ENCODE measurements at places on chromosomes 3 and 15.

DNA sequence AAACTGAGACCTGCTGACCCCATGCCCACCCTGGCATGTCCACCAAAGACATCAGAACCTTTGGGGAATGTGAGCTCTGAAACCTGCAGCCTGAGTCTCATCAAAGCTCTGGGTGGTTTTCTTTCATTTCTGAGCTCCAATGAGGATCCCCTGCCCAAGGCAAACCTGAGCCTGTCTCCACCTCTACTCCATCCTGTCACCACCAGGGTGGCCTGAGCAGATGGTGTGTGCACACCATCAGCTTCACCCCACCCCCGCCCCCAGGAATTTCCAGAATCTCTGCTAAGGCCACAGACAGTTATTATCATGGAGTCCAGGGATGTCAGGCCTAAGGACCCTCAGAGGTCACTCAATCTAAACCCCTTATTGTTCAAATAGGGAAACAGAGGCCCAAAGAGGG lies 1.3 kb downstream of the XIRP1 start:
- no peak for DNase-seq

DNA sequence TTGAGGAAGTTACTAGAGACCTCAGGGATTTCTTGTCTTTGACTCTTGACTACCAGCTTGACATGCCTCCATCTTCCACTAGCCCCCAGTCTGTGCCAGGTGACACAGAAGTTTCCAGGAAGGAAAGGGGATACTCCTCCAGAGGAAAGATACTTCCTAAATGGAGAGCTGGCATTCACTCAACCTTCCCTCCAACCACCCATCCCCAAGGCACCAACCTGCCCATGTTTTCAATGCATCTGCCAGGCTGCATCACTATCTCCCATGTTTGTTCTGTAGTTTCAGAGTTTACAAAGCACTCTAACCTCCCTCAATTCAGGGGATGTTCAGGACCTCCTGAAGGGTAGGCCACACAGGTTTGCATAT lies 198.4 kb upstream of the LPP start:
- DNase-seq, result no peak

DNA sequence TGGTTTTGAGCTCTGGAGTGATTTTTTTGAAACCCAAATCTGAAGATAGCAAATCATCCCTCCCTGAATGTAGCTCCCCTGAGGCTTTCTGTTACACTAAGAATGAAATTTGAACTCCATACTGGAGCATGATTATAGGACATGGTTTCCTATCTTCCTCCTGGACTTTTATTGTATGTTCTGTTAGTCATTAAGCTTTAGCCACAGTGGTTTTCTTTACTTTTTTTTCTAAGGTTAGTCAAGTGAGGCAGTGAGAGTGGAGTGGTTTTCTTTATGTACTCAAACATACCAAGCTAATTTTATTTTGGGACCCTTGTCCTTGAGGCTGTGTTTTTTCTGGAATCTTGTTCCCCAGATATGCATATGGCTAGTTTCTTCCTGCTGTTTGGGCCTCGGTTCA lies 55.2 kb upstream of the FRMD4B start:
- DNase-seq, result no peak

- no peak for DNase-seq
Observed at GRCh38 chr3:33791477-33792166, 6.8 kb upstream of the PDCD6IP start.

DNA sequence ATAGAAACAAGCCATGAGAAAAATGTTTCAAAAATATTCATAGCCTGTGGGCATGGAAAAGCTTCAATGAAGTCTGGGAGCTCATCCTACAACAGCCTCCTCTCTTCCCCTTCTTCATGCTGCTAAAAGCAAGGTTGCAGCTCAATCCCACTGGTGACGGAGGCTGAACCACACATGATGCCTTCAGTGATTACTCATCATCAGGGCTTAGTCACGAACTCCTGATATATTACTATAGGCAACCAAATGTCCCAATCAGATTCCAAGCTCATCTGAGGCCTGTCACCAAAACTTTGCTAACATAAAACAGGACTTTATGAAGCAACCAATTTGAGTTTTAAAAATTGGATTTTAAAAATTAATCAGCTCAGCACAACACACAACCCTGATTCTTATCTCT lies 24.0 kb upstream of the SLC24A5 start:
- DNase-seq, result peak; percentile 39

GRCh38 chr3:147297761-147298350 lies 108.5 kb downstream of the ZIC4 start:
- DNase-seq, result no peak

GRCh38 chr3:134665243-134665642 lies 14.4 kb upstream of the KY start:
- DNase-seq, result no peak

DNA sequence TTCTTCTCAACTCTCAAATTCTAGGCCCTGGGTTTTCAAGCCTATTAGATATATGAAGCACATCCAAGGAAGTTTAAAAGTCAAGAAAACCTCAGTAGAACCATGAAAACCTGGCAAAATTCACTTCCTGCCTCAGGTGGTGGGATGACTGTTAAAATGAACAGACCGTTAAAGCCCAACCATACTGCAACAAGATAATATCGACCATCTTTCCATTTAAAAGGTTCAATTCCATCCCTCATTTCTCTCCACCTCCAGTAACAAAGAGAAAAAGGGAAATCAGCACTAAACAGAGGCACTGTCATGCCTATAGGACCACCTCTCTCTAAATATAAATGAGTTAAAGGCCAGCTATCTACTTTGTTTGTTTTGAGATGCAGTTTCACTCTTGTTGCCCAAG lies 31.2 kb downstream of the EDC3 start:
- no peak for DNase-seq

- DNase-seq, result no peak
Observed at GRCh38 chr3:26683902-26684301, 61.3 kb downstream of the LRRC3B start.

GRCh38 chr15:70149667-70150404 lies 52.1 kb upstream of the TLE3 start:
- DNase-seq, result no peak

- DNase-seq, result no peak
Observed at GRCh38 chr15:22933641-22934061, 46.5 kb downstream of the CYFIP1 start.

GRCh38 chr3:77041811-77042210 lies 1.9 kb downstream of the ROBO2 start:
- no peak for DNase-seq

- DNase-seq, result no peak
Observed at GRCh38 chr15:99719096-99719541, 14.1 kb downstream of the LYSMD4 start.

GRCh38 chr3:111621535-111621934 lies 26.4 kb upstream of the ZBED2 start:
- no peak for DNase-seq

- no peak for DNase-seq
Observed at GRCh38 chr3:186453531-186453930, 90.6 kb downstream of the CRYGS start.

GRCh38 chr3:71681224-71681668 lies 44.0 kb downstream of the EIF4E3 start:
- no peak for DNase-seq

DNA sequence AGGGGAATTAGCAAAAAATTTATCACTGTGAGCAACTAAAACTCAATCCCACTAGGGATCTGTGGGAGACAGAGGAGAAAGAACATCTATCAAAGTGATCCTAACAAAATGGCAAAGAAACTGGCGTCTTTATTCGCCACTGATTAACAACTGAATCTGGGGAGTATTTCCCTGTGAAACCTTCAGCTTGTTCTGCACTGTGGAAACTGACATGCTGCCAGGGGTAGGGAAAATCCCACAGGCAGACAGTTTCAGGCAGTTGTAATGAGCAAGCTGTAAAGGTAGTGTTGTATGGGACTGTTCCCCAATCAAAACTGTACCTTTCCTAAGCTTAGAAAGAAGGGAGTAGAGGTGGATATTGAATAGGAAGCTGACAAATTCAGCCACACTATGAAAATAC lies 611.7 kb downstream of the VGLL3 start:
- DNase-seq, result no peak

DNA sequence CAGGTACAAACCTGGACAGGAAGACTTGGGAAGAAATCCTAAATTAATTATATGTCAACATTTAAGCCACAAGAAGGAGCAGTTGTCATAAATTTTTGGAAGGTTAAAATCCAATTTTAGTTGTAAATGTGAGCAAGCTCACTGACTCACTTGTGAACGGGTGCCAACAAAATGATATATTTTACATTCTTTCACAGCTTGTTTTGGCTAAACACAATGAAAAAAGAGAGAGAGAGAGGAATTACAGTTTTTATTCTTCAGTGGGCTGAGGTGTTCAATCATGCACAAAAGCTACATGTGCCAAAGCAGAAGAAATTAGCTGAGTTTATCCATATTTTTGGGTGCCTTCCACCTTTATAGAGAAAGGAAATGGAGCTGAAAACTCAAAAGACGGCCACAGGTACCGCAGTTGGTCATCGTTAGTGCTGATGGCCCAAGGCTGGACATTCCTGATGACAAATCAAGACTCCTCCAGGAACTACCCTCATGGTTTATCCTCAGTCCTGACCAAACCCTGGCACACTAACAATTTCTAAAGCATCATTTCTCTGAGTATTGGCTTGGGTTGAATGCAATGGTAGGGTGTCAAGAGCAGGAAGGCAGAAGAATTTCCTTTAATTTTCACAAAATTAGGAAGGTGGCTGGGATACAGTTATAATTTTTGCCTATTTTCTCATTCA lies 37.6 kb upstream of the WNT5A start:
- DNase-seq, result no peak

- no peak for DNase-seq
Observed at GRCh38 chr3:187104933-187105332, 34.4 kb downstream of the RPL39L start.

GRCh38 chr3:25558121-25558520 lies 106.6 kb downstream of the TOP2B start:
- no peak for DNase-seq

All from GM04503 (cell line).